ENCODE measurements at places on chromosomes 7 and 10. TPM values are rescaled to one million over a fixed set of nuclear protein-coding genes. Genes with fewer than 3 reads are reported as not detected.

The ABCB1 gene
- total RNA-seq: 1.4 TPM

The SUN3 gene
- not detected for total RNA-seq

The ADCY1 gene
- total RNA-seq: 0.14 TPM

The MACC1 gene
- 0.56 TPM for total RNA-seq

The KCNH2 gene
- not detected for total RNA-seq

The DYNC1I1 gene
- 69.1 TPM for total RNA-seq

The PLPP4 gene
- not detected for total RNA-seq

The NODAL gene
- total RNA-seq: not detected

The IDI2 gene
- total RNA-seq: not detected

The CARD11 gene
- 4.4 TPM for total RNA-seq

The SRI gene
- total RNA-seq: 70.7 TPM

The ARHGEF5 gene
- 10.4 TPM for total RNA-seq

The TEX36 gene
- total RNA-seq: not detected

The ERVW-1 gene
- not detected for total RNA-seq

The MCM10 gene
- 0.27 TPM for total RNA-seq

GRCh38 chr7:122145937-122146645, 2.0 kb upstream of the AASS start:
- no peak for DNase-seq

- DNase-seq: no peak
Measured at GRCh38 chr7:141468341-141468740, 82.9 kb upstream of the AGK start.

GRCh38 chr10:73591935-73592699, 975 bp upstream of the USP54 start:
- DNase-seq: no peak

DNA sequence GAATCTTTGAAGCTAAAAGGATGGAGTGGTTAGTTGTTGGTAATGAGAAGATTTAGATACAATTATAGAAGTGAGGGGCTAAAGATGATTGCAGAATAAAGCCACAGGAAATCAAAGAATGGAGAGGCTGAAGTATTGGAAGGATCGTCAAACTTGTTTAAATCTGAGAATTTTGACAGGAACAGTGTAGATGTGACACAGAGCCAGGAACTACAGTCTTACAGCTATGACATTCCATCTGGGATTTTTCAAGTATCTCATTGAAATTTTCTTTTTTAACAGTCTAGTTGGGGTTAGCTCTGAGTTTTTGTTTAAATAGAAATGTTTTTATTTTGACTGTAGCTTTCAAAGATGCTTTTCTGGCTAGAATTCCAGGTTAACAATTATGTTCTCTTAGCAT, 181.4 kb downstream of the NRG3 start:
- no peak for DNase-seq

GRCh38 chr10:80529604-80530003, 8.1 kb upstream of the SH2D4B start:
- DNase-seq: no peak

DNA sequence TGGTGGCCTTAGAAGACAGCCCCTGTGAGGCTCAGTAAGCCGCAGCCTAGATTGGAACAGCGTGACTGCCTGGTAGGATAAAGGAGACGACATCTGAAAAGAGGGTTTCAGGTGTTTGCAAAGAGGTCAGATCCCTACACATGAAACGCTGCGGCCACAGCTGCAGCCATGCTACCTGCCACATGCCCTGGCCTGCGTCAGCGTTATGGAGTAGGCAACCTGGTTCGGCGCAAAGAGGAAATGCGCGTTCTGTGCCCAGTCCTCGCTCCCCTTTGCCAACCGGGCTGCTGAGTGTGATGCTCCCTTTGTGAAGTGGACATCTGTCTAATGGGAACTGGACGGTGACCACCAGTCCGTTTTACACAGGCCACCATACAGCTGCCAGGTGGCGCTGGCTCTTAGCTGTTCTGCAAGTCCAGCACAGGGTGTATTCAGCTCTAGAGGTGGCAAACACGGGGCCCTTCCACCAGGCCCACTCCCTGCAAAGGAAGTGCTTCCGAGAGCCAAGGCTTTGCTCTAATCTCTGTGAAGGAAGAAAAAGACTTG, 160.3 kb downstream of the CELF2 start:
- no peak for DNase-seq

DNA sequence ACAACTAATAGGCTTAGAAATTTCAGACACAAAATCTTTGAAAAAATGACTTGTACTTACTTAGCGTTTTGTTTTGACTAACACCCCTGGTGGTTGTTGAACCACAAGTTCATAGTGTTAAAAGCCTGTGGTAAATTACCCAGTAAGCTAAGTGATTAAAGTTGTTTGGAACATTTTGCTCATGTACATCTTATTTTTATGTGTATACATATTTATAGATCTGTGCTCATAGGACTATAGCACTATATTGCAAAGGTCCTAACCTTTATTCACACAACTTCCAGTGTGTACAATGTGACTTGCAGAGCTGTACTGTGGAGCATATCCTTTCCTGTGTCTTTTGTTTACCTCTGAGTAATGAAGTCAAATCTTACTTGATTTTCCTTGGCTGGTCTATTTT, 79.6 kb downstream of the BMPR1A start:
- DNase-seq: no peak

GRCh38 chr7:131488361-131488760, 68.1 kb downstream of the PODXL start:
- no peak for DNase-seq

GRCh38 chr10:29214551-29214950, 74.3 kb upstream of the LYZL1 start:
- DNase-seq: no peak

GRCh38 chr10:32684291-32684690, 238.4 kb downstream of the CCDC7 start:
- no peak for DNase-seq

DNA sequence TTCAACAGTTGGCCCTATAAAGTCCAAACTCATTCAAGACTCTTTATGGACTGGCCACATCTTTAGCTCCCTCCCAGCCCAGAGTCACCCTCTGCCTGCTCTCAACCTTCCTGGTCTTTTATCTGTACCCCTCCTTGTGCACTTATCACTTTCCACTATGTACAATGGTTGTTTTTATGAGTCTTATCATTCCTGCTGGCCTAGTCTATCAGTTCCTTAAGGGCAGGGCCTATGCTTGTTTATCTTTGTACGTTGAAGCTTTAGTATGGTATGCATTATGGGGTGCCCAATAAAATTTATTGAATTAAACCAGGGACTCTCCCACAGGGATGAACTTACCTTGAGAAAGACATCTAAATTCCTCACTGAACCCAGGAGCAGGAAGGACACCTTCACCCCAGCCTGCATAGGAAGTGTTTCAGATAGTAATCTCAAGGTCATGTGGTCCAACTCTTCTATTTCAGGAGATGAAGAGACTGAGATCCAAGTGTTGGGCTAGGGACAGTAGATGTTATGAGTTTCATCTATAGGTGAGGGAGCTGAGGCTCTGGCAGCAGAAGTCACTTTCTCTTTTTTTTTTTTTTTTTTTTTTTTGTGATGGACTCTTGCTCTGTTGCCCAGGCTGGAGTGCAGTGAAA, 13.3 kb upstream of the PDCD4 start:
- no peak for DNase-seq

- no peak for DNase-seq
Measured at GRCh38 chr10:93512565-93512964, 16.2 kb downstream of the CEP55 start.

DNA sequence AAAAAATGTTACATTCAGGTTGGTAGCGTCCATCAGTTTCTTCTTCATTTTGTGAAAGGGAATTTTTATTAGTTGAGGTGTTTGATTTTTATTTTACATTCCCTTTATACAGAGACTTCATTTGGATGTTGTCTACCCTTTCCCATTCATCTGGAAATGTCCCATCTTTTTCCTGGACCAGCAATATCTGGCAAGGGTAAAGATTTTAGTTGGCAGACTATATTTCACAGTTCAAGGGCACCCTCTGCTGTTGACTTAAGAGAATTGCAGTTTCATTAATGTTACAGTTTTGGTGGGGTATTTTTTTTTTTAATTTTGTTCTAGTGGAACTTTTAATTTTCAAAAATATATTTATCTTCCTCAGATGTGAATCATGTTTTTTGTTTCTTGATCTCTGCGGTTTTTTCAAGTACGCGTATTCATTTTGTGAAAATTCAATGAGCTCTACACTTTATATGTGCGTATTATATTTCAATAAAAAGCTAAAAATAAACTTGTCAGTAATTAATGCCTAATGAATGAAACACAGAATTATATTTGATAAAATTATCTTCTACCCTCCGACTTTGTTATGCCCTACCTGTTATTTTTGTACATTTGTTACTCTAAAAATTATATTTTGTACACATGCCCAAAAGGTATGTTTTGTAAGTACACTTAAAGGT, 97.9 kb upstream of the KLF14 start:
- DNase-seq: no peak

GRCh38 chr10:124142960-124143359, 49.6 kb upstream of the CHST15 start:
- no peak for DNase-seq

- DNase-seq: no peak
Measured at GRCh38 chr10:132878091-132878729, 64.2 kb downstream of the CFAP46 start.

- DNase-seq: no peak
Measured at GRCh38 chr10:131843881-131844284, 56.9 kb upstream of the PPP2R2D start.

- DNase-seq: no peak
Measured at GRCh38 chr10:101062232-101063049, 652 bp downstream of the KAZALD1 start.

DNA sequence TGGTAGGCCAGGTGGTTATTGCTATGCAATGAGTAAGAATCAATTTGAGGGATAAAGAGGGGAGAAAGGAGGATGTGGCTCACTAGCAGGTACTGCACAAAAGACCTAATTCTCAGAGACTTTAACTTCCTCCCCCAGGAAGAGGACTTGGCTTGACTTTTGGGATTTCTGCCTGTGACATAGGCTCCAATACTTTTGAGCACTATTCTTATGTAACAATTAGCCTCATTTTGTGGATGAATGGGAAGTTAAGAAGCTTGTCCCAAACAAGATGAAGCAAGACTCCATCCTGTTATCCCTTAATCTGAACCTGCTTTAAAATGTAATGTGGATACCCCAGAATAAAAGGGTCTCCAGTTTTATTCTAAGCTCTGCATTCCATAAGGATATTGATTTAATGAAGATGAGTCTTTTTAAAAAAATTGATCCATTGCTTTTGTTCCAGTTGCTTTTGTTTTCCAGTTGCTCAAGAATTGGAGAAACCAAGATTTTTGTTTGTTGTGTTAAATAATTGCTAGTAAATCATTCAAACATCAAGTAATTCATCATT, 218.5 kb downstream of the SNX13 start:
- no peak for DNase-seq

- DNase-seq: no peak
Measured at GRCh38 chr10:50152792-50153272, 85.1 kb downstream of the WASHC2A start.

DNA sequence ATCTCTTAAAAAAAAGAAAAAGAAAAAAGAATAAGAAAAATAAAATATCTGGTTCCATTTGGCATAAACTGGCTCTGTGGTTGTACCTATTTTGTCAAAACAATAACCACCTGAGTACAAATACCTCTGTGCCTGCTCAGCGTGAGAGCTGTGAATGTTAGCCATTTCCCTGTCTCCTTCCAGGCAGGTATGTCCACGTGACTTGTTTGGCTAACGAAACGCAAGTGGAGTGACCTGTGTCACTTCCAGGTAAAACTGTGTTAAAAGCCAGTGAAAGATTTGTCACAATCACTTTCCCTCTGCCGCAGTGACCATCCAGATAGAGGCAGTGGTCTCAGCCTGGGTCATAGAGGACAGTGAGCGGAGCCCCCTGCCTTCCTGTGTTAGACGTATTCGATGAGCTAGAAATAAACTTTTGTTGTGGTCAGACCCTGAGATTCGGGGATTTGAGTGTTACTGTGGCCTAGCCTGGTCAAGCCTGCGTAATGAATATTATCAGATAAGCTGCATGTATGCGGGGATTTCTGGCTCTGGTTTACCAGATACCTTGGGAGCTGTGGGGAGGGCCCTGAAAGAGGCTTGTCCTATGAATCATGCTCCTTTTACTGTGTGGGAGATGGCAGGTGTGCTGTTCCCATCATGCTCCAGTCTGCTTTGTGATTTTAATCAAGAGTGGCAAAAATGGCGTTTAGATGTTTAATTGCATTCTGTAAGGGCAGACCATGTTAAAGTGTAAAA, 3.8 kb downstream of the PTER start:
- DNase-seq: no peak

DNA sequence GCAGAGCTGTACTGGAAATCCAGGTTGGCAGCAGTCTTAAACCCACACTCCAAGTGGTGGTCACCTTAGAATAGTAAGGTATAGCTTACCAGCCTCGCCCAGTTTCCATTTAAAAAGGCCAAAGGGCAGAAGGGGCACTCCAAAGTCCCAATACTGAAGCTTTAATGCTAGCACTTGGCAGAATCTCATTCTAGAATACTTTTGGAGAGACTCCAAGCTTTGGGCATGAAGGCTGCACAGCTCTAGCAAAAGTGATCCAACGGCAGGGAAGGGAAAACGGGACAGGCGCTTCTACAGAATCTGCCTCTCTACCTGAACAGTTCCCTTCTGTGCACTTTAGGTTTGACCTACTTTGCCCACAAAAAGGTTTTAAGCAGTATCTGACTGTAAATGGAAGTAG, 19.7 kb downstream of the SMURF1 start:
- no peak for DNase-seq

GRCh38 chr10:69968830-69969229, 83.8 kb upstream of the MACROH2A2 start:
- DNase-seq: no peak

All from thoracic aorta (tissue), 2 donors.